ENCODE measurements at places on chromosomes 2 and 18. TPM values are rescaled to one million over a fixed set of nuclear protein-coding genes. Genes with fewer than 3 reads are reported as not detected.

The FASTKD2 gene
- total RNA-seq = 43.0 TPM

The ZNF892 gene
- 2.0 TPM for total RNA-seq

The PXDN gene
- 171 TPM for total RNA-seq

DNA sequence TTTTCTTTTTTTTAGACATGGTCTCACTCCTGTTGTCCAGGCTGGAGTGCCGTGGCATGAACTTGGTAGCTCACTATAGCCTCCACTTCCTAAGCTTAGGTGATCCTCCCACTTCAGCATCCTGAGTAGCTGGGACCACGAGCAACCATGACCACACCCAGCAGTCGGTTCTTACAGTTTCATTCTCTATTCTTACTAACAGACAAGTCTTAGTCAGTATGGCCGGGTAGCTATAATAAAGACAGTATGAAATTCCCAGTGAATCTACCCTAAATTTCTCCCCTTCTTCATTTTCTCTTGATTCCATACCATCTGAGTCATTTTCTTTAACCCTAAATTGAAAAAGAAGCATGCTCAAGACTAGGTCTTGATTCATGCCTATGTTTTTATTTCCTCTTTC is 775.3 kb upstream of the NRXN1 start:
- DNase-seq = no peak

DNA sequence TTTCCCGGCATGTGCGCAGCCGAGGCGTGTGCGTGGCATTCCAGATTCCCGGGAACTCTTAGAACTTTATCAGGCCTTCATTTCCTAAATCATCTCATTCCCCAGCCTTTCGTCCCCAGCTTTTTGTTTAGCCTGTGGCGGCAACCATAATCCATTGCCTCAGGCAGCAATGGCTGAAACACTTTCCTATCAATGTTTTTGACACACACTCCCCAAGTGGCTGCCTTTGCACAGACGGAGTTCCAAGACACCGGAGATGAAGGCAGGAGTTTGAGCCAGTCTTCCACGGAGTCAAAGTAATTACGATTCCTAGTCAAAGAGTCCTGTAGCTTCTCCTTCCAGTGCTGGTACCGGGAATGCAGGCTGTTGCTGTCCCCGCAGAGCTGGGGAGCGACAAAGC is 64.8 kb downstream of the KCNG2 start:
- no peak for DNase-seq

GRCh38 chr2:57444752-57445430 is 601.7 kb upstream of the VRK2 start:
- DNase-seq = peak; percentile 8

- DNase-seq = no peak
Observed at GRCh38 chr2:19897623-19898245, 4.0 kb downstream of the TTC32 start.

The ANKRD30B gene
- 0.33 TPM for total RNA-seq

DNA sequence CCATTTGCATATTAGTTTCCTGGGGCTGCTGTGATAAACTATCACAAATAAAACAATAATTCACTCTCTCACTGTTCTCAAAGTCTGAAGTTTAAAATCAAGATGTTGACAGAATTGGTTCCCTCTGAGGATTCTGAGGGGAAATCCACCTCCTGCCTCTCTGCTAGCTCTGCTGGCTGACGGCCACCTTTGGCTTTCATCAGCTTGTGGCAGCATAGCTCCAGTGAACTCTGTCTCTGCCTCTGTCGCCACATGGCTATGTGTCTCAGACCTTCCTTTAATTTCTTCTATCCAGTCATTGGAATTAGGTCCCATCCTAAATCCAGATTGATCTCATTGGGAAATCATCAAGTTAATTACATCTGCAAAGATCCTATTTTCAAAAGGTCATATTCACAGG is 38.9 kb upstream of the TRIM43 start:
- DNase-seq = no peak

The ARHGEF4 gene
- 1.4 TPM for total RNA-seq

The CHRND gene
- total RNA-seq = not detected

- peak; percentile 14 for DNase-seq
Observed at GRCh38 chr18:13831864-13832508, 8.0 kb downstream of the MC5R start.

- DNase-seq = no peak
Observed at GRCh38 chr2:78646533-78647364, 378.8 kb upstream of the REG3G start.

DNA sequence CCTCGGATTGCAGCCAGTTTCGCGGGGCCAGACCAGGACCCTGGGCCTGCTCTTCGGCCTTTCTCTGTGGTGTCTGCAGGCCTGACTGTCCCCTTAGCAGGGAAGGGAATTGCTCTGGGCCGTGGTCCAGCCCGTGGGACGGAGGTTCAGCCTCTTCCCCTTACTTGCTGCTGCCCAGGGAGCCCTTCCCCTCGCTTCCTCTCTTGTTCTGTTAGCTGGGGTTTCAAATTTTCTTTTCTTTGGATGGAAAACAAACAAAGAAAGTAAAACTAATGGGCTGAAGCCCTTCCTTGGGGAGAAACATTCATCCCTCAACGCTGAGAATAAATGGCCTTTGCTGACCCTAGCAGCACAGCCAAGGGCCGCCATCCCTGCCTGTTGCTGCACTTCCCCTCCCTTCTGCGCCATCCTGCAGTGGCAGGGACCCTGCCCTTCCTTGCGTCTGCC is 52.4 kb downstream of the ASAP2 start:
- no peak for DNase-seq

- DNase-seq = no peak
Observed at GRCh38 chr2:37219046-37219445, 12.3 kb downstream of the CEBPZ start.

GRCh38 chr2:108949316-108950239 is 39.4 kb downstream of the EDAR start:
- DNase-seq = no peak

DNA sequence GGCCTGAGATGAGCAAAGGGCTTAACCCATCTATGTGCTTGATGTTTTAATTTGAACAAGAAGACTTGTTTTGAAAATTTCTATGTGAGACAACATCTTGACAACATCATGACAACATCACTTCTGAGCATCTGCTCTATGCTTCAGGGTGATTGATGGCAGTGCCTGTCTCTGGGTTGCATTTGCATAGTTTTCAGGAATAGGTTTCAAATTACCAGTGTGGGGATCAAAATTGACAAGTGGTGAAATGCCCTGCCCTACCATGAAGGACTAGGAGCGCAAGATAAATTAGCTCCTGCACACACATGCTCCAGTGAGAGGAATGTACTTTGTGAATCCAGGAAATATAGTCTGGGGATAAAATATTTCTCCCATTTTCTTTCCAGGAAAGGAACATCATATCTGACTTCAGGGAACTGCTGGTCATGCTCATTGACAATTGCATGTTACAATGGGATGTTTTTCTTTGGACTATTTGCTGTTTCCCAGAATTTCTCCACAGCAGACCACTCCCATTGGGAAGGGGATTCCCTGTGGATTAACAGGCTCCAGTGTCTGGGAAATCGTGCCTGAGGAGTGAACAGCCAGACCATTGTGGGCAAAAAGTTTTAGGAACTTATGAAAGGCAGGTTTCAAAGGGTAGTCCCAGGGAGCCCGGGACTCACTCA is 45.3 kb upstream of the IL1R2 start:
- no peak for DNase-seq

- DNase-seq = no peak
Observed at GRCh38 chr2:85114586-85115330, 18.4 kb upstream of the TCF7L1 start.

DNA sequence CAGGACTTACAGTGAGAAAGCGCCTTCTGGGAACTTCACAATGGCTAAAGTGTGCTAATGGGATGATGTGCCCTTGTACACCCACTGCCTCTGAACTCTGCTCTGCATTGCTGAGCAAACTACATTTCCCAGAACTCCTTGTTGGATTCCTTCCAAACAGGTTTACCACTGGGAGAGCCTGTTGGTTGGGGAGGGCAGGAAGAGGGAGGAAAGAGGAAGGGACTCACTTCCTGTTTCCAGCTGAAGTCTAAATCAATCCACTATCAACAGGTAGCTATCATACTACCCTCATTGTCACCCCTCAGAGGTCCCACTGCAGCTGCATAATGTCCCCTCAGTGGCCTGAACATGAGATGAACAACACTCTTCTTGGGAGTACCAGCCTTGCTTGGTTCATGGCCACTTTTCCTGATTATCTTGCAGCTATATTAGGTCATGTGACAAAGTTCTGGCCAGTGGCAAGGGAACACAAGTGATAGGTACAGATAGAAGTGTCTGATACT is 109.7 kb downstream of the MSH2 start:
- DNase-seq = peak; percentile 69

The CD8B2 gene
- not detected for total RNA-seq

- DNase-seq = no peak
Observed at GRCh38 chr18:22731398-22731797, 201.7 kb upstream of the RBBP8 start.
